ENCODE measurements at places on chromosomes 16 and 17.

DNA sequence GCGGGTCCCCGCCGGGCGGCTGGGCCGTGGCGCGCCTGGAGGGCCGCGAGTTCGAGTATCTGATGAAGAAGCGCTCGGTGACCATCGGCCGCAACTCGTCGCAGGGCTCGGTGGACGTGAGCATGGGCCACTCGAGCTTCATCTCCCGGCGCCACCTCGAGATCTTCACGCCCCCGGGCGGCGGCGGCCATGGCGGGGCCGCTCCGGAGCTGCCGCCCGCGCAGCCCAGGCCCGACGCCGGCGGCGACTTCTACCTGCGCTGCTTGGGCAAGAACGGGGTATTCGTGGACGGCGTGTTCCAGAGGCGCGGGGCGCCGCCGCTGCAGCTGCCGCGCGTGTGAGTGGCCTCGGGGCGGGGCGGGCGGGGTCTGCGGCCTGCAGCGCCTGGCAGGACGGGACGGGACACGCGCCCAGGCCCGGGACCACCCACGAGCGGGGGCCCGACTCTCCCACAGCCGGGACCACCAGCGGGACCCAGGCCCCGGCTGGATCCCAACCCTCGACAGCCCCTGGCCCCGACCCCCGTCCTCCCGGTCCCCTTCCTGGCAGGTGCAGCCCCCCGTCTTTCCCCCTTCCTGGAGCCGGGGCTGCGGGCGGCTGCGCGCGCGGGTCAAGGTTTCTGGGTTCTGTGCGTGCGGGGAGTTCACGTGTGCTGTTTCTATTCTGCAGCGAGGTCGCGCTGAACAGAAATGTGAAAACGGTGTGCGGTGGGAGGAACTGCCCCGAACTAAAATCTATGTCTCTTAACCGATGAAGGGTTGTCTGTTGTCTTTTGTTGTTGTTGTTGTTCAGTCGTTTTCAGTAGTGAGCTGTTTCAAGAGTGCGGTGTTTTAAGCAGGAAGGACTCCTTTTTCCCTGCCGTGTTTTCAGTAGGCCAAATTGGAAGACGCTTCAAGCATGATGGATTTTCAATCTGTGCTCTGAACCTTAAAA, 705 bp downstream of the FOXK2 start:
- DNase-seq: no peak

GRCh38 chr17:48868916-48869500, 23.6 kb upstream of the ATP5MC1 start:
- DNase-seq: no peak

DNA sequence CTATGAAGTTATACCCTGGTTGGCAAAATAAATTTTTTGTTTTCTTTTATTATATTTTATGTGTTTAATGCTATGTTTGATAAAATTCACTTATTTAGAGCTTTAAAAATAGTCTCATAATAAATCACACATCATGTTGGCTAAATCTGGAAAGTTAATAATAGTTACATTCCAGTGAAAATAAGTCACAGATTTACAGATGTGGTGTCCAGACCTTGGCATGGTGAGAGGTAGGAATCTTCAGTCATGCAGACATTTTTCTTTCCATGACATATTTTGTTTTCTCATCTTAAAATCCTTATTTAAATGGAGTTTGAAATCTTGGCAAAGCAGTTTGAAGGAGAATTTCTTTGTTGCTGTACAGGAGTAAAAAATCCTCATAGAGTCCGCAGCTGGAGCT, 48.1 kb upstream of the GOSR1 start:
- DNase-seq: no peak

GRCh38 chr17:64736804-64737492, 74.8 kb upstream of the SMURF2 start:
- DNase-seq: no peak

- peak; percentile 65 for DNase-seq
Measured at GRCh38 chr16:57998486-57998885, 2.0 kb downstream of the ZNF319 start.

DNA sequence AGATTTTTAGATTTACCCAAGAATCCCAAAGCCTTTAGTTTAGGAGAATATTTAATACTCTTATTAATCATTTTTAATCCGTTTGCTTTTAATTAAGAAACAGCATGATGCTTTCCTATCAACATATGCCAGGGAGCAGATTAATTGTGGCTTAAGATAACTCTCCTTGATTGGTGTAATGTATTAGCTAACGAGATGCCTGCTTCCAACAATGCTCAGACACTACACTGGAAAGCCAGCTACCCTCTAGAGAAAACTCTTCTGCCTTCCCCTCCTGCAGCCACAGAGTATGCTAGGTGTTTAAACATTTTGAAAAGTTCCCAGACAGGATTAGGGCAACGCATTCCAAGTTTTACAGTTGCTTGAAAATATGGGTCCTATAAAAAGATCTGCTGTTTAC, 142.2 kb downstream of the AATF start:
- DNase-seq: no peak

DNA sequence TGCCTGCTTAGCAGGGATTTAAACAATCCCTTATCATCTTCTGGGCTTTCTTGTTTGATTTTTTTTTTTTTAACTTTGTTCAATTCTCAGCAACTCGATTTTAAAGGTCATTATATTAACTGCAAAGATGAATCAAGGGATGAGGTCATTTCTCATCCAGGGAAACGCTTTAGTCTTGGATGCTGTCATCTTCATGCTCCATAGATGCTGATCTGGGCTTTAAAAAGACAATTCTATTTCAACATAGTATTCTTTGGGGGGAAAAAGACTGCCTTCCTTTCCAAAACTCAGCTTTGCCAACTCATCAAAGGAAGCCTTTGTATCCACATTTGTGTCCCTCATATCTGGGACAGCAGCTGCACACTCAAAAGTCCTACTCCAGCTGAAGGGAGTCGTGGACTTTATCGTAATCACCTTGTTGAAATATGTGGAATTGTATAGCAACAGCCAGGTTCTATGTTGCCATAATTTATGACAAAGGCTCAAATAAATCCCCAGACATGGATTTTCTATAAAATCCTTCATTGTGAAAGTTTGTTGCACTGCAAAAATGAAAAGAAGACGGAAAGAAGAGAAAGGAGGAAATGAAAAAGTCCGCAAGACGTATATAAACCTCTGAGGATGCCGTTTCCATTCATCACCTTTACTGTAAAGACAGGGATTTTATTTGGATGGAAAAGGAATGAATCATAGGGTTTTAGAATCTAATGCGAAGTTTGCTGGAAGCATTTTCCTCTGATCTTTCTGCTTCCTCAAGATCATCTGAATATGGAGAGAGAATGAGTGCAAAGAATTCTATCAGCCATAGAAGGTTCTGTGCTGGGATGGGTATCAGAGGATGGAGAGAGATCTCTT, 48.6 kb upstream of the XYLT1 start:
- DNase-seq: no peak

DNA sequence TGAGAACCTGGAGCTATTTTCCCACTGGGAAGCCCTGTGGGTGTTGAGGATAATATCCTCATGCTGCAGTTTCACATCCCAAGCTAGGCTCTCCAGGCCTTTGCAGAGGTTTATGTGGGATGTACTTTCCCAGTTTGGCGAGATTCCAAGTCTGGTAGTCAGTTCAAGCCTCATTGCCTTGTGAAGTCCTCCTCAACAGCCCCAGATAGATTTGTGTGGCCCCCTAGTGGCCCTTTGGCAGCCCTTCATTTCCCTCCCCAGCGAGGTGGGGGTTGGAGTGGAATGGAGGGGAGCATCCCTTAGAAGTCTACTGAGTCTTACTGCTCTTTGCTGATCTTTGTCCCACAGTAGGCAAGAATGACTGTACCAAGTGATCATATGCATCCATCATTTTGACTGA, 137.9 kb downstream of the CDH11 start:
- DNase-seq: no peak

Measured in chondrocyte (in vitro differentiated cells).